ENCODE measurements at places on chromosomes 5 and 9.

DNA sequence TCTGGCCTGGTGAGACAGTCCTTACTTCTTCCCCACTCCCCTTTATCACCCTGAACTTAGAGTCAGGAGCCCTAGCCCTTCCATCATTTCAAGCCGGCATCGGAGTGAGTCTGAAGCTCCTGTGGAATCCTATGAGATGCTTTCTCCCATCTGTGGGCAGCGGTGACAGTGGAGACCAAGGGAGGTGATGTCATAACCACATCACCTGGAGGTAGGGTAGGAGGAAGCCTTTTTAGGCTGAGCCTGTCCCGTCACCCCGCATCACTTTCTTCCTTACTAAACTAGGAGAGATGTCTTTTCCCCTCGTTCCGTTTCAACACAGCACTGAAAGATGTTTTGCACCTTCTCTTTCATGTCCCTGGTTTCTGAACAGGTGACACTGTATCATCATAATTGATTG is 124.1 kb upstream of the WWC1 start:
- no peaks in the 10 kb centered on the region for H3K4me1 ChIP-seq
- H3K27ac ChIP-seq, result no peak overlapping the region
- no peak for DNase-seq
- H3K36me3 ChIP-seq, result peaks cover 2% of the 10 kb centered on the region

DNA sequence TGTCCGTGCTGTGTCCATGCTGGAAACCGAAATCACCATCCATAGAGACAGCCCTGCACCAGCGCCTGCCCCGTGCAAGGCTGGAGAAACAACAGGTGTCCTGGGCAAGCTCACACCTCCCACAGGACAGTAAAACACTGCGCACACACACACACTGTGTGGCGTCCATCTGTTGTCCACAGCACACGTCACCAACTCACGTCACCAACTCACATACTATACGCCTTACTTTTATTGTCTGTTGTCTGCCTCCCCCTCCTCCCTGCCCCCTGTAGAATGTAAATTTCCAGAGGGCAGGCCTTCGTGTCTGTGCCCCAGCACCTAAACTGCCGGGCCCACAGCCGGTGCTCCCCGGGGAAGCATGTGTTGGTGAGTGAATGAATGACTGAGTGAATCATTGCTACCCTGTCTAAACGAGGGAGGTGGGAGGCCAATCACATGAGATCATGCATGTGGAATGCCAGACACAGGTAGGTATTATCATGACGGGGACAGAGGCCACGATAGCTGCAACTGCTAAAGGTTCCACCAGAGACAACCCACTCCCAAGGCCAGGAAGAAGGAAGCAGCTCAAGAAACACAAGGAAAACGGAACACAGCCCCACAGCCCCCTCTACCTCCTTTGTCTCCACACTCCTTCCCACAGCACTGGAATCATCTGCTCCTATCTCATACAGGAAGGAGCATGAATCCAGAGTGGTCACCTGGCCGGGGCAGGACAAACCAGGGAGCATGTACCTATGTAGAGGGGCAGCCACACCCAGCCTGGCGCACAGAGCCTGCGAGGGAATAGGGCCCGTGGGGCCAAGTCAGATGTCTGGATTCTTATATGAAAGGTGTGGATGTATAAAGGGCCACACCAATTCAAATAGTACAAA is 41.9 kb downstream of the STK10 start:
- H3K4me1 ChIP-seq, result peaks cover 74% of the 10 kb centered on the region
- no peak for DNase-seq
- peaks cover 47% of the 10 kb centered on the region for H3K36me3 ChIP-seq
- H3K4me3 ChIP-seq, result no peak overlapping the region
- H3K27ac ChIP-seq, result peak overlapping the region; percentile 87

- H3K36me3 ChIP-seq, result peaks cover 26% of the 10 kb centered on the region
- peak overlapping the region; percentile 93 for H3K27ac ChIP-seq
- no peaks in the 10 kb centered on the region for H3K27me3 ChIP-seq
- peak overlapping the region; percentile 66 for H3K4me3 ChIP-seq
- DNase-seq, result no peak
Measured at GRCh38 chr5:132437604-132438266, 52.8 kb downstream of the IRF1 start.

- no peak for DNase-seq
- H3K36me3 ChIP-seq, result no peaks in the 10 kb centered on the region
- H3K27me3 ChIP-seq, result no peaks in the 10 kb centered on the region
Measured at GRCh38 chr5:97106216-97106581, 36.2 kb downstream of the LIX1 start.

DNA sequence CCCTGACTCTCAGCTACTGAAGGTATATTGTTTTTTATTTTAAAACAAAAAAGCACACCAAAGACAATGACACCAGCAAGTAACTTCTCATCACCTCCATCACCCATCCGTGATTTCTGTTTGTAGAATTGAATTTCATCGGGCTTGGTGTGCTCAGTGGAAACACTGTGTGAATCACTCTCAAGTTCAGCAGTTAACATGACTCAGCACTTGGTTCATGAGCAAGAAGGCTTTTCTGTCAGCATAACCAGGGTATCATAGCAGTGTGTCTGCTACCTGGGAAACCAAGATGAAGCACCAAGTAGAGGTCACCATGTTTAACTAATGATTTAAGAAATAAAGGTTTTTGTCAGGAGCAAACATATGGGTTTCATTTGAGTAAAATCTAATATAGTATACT is 123.7 kb downstream of the INSYN2B start:
- no peak overlapping the region for H3K27ac ChIP-seq
- H3K36me3 ChIP-seq, result peaks cover 16% of the 10 kb centered on the region
- peaks cover 59% of the 10 kb centered on the region for H3K4me1 ChIP-seq
- DNase-seq, result no peak
- H3K27me3 ChIP-seq, result no peaks in the 10 kb centered on the region

- no peaks in the 10 kb centered on the region for H3K4me1 ChIP-seq
- no peak overlapping the region for H3K27ac ChIP-seq
- peaks cover 65% of the 10 kb centered on the region for H3K27me3 ChIP-seq
- H3K36me3 ChIP-seq, result no peaks in the 10 kb centered on the region
Measured at GRCh38 chr5:150190503-150190979, 679 bp downstream of the SLC6A7 start.

DNA sequence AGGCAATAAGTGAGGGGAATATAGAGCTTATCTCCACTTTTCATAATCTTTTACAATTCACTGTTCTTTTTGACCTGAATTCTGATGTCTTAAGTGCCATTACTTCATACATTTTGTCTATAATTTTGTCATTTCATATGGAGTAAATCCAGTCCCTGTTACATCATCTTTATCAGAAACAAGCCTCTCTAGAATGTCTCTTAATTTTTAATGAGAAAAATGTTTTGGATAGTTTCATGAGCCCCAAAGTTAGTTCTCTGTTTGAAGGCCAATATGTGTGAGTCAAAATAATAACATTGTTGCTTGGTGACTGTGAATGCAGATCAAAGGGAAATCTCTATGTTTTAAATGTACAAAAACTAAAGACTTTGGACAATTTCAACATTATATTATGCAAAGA is 329.6 kb upstream of the ARRDC3 start:
- no peak overlapping the region for H3K4me3 ChIP-seq
- no peaks in the 10 kb centered on the region for H3K4me1 ChIP-seq
- H3K36me3 ChIP-seq, result no peaks in the 10 kb centered on the region
- no peak for DNase-seq

GRCh38 chr9:34457266-34458012 is 931 bp downstream of the FAM219A start:
- peaks cover 9% of the 10 kb centered on the region for H3K36me3 ChIP-seq
- H3K27me3 ChIP-seq, result no peaks in the 10 kb centered on the region
- peak overlapping the region; percentile 90 for H3K27ac ChIP-seq
- H3K4me3 ChIP-seq, result peak overlapping the region; percentile 88

- H3K4me1 ChIP-seq, result peaks cover 22% of the 10 kb centered on the region
- no peak overlapping the region for H3K4me3 ChIP-seq
- no peaks in the 10 kb centered on the region for H3K27me3 ChIP-seq
- peaks cover 2% of the 10 kb centered on the region for H3K36me3 ChIP-seq
- no peak for DNase-seq
Measured at GRCh38 chr5:142740474-142741242, 29.5 kb upstream of the ARHGAP26 start.

DNA sequence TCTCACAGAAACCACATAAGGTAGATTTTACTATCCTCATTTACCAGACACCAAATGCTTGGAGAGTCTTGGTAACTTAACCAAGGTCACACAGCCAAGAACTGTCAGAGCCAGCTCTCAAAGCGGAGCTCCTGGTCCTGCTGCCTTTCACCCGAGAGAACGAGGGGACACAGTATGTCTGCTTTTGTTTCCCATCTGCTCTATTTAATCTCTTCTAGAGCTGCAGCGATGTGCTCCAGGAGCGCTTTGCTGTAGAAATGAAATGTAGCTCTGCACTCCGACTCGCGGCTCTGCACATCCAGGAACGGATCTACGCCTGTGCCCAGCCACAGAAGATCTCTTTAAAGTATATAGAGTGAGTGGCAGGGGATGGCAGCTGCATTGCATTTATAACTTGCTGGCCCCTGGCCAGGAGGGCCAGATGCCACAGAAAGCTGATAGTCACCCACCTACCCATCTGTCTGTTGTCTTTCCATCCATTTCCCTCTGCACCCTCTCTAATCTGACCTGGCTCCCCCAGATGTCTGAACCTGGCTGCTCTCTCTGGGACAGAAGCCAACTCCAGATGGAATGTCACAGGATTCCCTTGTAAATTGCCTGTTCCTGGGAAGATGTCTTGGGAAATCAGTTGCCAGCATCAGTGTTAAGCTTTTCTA is 21.4 kb upstream of the TRMT10B start:
- H3K27me3 ChIP-seq, result peaks cover 15% of the 10 kb centered on the region
- no peaks in the 10 kb centered on the region for H3K4me1 ChIP-seq
- no peak overlapping the region for H3K4me3 ChIP-seq
- H3K36me3 ChIP-seq, result no peaks in the 10 kb centered on the region
- H3K27ac ChIP-seq, result no peak overlapping the region
- no peak for DNase-seq

DNA sequence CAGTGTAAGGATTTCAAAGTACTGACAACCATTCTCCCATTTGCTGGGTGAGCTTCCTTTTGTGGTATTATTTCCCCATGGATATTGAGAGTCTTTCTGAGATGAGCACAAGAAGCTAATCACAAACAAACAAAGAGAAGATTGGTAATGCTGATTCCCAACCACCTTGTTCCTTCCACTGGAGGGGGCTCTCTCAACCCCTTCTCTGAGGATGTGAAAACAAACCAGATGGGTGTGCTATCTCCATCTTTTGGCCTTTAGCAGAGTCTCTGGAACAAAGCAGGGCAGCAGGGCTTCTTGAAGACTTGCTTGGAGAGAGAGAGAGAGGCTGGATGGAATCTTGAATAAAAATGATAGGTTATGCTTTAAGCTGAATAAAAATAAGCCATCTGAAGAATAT is 576.7 kb upstream of the ZNF462 start:
- H3K4me1 ChIP-seq, result no peaks in the 10 kb centered on the region
- H3K4me3 ChIP-seq, result no peak overlapping the region

DNA sequence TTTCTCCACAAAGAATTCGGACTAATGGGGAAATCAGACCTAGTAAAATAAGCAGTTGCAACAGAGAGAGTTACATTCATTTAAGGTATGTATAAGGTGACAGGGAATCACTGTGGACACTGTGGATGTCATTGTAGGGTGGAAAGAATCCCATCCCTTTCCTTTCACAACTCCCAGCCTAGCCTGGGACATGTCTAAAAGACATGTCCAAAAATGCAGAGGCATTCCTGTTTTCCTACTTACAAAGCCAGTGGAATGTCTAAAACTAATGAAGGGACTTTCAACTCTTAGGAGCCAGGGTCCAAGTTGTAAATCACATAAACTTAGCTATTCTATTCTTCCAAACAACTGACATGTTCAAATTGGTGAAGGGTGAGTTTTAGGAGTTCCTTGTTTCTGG is 511.0 kb downstream of the PRELID2 start:
- no peaks in the 10 kb centered on the region for H3K36me3 ChIP-seq
- no peak for DNase-seq

DNA sequence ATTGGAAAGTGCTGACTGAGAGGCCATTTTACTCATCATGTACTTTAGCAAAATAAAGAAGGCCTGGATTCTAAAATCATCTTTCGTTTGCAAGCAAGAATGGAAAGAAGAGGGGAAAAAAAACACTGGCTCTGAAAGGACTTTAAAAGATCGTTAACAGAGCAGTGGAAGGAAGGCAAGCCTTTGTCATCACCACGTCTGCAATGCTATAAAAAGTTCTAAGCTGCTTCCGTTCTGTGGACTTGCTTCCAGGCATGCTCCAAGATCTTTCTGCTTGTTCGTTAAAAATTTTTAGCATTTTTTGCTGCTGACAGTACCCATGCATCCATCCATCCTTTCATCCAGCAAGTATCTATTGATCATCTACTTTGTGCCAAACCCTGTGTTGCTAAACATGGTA is 226.5 kb downstream of the GABBR2 start:
- peaks cover 68% of the 10 kb centered on the region for H3K27me3 ChIP-seq
- no peaks in the 10 kb centered on the region for H3K4me1 ChIP-seq
- H3K4me3 ChIP-seq, result no peak overlapping the region
- DNase-seq, result no peak
- no peaks in the 10 kb centered on the region for H3K36me3 ChIP-seq

GRCh38 chr5:146041180-146041789 is 64.1 kb downstream of the PLAC8L1 start:
- DNase-seq, result no peak
- H3K4me1 ChIP-seq, result no peaks in the 10 kb centered on the region
- no peak overlapping the region for H3K27ac ChIP-seq
- H3K36me3 ChIP-seq, result no peaks in the 10 kb centered on the region

DNA sequence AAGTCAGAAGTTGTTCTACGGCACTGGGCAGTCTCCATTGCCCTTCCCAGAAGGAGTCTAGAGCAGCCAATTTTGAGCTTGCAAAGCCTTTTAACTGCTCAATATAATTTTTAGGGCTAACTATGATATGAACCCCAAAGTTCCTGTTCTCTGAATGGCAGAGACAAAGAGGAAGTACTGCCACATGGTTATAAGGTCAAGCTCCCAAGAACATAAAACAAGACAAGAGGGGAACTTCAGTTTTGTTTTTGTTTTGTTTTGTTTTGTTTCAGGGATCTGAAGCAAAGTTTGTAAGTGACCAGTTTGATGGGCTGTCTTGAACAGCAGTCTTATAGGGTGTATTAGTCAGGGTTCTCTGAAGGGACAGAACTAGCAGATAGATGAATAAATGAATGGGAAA is 11.9 kb upstream of the SMC2 start:
- peaks cover 68% of the 10 kb centered on the region for H3K27me3 ChIP-seq
- no peaks in the 10 kb centered on the region for H3K4me1 ChIP-seq
- H3K36me3 ChIP-seq, result no peaks in the 10 kb centered on the region

- no peak overlapping the region for H3K27ac ChIP-seq
- H3K27me3 ChIP-seq, result peaks cover 15% of the 10 kb centered on the region
Measured at GRCh38 chr9:33234511-33235467, 5.2 kb upstream of the SPINK4 start.
